ENCODE measurements at places on chromosomes 4 and X.
A peak's percentile ranks its signal among the peaks of the same experiment; 100 is the strongest.

- peak; percentile 54 for DNase-seq
These were observed 27.8 kb downstream of the BANK1 start for GRCh38 chr4:101818362-101818761.

GRCh38 chr4:174549721-174550120 is 27.4 kb upstream of the HPGD start:
- DNase-seq = no peak

DNA sequence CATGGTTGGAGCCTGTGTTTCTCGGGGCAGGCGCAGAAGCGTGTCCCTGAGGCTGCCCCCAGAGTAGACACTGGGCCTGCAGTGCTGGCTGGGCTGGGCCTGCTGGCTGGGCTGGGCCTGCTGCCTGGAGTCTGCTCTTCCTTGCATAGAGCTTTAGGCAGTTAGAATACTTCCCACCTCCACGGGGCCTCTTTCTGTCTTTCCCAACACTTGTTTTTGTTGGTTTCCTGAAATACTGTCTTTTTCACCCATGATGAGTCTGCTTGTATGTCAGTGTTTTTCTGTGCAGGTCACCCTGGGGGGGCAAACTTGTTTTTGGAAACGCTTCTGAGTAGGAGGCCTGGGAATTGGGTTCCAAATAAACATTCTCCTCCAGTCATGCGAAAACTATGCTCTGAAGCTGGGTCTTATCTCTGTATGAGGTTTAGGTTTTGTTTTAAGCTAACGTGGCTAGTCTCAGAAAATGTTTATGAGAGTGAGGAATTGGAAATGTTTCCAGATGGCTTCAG is 32.2 kb downstream of the TRMT44 start:
- peak; percentile 99 for DNase-seq

DNA sequence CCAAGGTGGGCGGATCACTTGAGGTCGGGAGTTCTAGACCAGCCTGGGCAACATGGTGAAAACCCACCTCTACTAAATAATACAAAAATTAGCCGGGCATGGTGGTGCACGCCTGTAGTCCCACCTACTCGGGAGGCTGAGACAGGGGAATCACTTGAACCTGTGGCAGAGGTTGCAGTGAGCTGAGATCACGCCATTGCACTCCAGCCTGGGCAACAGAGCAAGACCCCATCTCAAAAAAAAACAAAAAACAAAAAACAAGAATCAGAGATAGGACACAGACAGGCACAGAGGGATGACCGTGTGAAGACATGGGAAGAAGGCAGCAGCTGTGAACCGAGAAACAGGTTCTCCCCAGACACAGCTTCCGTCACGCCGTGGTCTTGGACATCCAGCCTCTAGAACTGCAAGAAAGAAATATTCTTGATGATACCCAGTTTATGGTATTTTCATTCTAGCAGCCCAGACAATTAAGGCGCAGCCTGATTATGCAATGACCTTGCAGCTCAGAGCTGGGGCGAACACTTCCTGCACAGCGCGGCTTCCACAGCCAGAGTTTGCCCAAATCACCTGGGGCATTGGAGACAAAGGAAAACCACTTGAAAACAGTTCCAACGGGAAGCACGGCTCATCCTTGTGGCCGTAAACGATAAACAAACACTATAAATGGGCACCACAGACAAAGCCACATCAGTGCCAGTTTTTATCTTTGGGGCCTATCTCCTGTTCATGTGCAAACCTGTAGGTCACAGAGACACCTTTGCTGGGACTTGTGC is 4.2 kb upstream of the ARSD start:
- peak; percentile 2 for DNase-seq

DNA sequence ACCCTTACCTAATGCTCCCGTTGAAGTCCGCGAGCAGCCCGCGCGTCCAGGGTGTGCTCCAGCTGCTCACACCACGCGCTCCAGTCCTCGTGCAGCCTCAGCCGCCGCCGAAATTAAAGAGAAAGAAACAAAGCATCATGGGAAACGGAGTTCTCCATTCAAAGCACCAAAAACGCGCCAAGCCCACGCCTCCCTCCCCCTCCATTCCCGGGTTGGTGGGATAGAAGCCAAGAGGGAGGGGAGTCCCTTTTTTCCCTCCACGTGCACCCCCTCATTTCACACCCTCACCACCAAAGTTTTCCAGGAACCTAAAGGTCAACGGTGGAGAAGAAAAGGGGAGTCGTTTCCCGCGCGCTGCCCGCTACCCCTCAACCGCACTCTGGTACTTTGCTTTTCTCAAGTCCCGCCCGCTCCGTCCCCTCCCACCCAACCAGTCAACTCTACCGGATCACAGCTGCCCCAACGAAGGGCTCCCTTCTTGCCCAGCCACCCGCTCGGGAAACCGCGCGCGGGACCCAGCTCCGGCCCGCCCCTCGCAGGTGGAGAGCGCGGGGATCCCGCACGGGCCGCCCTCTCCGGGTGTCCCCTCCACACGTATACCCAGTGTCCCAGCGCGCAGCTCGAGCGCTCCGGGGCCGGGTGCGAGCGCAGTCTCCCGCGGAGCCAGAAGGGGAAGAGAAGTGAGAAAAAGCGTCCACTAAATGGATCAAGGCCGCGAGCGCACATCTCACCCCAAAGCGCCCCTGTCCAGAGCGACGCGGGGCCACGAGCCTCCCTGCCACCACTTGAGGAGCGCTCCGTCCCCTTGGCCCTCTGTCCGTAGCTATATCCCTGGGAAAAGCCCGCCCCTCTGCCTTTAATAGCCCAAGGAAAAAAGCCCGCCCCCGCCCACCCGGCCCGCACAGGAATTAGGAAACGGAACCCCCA is 65.1 kb upstream of the CCDC160 start:
- DNase-seq = peak; percentile 9

DNA sequence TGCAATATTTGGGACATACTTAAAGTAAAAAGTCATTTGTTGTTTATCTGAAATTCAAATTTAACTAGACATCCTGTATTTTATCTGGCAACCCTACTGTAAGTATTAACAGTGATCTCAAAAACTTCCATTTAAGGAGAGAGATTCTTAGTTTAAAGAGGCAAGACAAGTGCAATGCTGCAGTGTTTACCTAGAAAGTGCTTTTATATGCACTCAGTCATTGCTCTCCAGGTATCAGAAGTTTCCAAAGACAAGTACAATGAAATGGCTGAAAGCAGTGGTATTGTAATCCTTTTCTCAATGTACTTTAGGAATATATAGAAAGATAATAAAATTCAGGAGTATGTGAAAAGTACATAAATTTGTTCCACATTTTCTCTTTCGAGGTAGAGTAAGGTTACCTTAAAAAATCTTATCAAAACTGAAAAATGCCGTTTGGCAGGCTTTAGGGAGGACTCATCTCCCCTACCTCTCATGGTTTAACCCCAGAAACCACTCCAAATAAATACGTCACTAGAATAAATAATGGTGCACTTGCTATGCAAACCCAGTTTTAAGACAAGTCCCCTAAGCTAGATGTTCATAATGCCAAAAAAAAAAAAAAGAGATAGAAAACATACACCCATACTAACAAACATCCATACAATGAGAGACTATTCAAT is 45.7 kb downstream of the ELF2 start:
- no peak for DNase-seq
